Effector memory CD4-positive, alpha-beta T cell (primary cell): ENCODE measurements at places on chromosomes 7 and 10.

DNA sequence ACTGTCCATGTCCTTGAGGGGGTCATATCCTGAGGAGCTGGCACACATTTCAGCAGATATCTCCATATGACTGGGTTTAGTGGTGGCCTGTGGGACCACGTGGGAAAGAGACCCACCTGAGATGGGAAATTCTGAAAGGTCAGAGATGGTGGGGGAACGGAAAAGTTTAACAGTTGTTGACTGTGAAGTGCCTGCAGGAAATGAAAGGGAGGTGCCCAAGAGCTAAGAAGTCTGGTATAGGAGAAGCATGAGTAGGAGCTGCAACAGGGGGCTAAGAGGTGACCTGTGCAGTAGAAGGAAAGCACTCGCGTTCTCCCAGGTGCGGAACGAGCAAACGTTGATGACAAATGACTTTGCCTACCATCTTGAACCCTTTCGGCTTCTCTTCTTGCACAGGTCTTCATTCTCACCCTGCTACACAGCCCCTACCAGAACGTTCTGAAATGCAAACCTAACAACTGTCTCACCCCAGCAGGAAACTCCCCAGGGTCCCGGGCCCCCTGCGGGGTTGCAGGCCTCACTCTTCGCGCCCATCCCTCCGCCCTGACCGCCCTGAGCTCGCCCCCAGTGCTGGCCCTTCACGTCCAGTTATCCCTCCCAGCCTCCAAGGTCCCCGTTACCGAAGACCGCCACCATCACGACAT, 9.8 kb upstream of the FXYD4 start:
- no peak for DNase-seq

DNA sequence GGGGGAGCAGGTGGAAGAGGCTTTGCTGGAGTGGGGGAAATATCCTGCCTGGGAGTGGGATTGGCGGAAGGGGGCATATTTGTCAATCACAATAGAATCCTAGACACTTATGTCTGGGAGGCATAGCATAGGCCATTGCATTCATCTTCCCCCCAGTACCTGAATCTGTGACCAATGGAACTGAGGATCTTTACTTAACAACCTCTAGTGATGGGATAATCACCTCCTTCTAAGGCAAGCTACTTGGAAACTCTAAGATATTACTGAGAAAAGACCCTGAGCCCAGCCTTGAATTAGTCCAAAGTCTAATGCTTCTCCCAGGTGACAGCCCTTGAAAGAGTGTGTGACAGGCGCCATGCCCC, 90.7 kb downstream of the NPSR1 start:
- no peak for DNase-seq

DNA sequence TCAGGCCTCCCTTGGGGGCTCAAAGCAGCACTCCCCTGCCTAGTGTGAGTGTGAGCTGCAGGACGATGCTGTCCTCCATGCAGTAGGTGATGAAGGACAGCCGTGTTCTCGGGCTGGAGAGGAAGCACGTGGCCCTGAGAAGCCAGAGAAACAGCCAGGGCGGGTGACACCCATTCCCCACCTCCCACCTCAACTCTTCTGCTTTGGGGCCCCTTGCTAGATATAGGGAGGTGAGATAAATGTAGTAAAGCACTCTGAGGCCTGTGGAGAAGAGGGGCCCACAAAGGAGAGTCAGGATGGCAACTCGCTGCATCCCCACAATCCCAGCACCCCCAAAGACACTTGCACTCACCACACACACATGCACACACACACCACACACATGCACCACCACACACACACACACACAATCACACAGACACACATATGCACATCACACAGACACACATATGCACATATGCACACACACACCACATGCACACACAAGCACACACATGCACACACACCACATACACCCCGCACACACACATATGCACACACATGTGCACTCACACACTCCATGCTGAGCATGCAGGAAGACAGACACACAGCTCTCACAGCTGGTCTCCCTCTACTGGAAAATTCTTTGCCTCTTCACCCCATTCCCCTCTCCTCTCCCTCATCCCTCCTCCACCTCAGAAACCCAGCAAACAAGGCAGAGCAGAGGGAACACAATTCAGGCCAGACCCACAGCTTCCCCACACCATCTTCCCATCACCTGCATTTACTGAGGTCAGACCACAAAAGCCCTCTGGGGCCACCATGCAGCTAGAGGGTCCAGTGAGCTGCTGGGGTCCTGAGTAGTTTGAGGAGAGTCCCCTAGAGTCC, 30.5 kb downstream of the ANXA8 start:
- no peak for DNase-seq

DNA sequence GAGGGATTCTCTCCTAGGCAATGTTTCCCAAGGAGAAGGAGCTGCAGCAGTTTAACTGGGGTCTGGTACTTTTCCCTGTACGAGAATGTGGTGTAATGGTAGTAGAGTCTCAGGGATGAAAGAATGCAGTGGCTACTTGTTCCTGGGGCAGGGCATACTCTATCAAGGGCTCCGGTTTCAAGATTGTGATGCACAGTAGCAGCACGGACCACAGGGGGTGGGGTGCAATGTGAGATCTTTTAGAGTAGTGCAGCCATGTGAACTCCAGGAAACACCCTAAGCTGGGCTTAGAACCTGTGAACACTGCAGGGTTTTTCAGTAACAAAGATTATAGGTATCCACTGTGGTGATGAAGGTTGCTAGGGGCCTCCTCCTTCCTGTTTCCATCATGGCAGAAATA, 903.9 kb downstream of the NRG3 start:
- no peak for DNase-seq

DNA sequence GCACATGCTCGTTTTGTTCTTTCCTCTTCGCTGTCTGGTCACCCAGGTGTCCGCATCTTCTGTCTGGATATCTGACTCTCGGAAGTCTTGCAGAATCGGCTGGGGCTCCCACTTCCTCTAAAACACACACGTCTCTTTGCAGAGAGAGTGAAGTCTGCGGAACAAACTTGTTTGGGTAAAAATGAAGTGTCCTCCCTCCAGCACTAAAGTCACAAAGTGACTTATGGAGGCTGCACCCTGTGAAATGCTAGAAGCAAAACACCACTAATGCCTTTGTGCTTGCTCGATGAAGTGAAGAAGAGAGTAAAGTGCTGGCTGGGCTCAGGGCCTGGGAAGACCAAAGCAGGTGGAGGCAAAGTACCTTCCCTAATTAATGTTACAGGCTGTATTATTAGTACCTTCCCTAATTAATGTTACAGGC, 71.4 kb downstream of the FGFR2 start:
- DNase-seq = no peak
